Activated gamma-delta T cell treated with anti-CD3 and anti-CD28 coated beads, Interleukin-2, amount 50 U/mL, for 16 hours (primary cell): ENCODE measurements at places on chromosomes 11 and 22.

- no peak for DNase-seq
Measured at GRCh38 chr11:73053964-73054363, 88.2 kb downstream of the FCHSD2 start.

DNA sequence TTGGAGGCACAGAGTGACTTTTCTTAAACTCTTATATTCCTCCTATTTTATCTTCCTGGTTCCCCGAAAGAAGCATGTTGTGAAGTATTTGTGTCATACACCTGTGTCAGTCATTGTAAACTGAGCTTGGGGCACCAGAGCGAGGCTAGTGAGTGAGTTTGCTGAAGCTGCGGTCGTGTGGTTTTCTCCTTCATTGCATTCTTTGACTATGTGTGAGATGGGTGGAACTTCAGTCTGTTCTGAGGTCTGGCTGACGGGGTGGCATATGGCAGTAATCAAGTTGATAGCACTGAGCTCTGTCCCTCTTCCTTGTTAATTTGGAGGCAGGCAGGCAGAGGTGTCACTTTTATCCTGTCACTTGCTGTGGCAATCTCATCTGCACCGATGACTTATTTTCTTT is 4.2 kb downstream of the VPS26B start:
- peak; percentile 24 for DNase-seq

DNA sequence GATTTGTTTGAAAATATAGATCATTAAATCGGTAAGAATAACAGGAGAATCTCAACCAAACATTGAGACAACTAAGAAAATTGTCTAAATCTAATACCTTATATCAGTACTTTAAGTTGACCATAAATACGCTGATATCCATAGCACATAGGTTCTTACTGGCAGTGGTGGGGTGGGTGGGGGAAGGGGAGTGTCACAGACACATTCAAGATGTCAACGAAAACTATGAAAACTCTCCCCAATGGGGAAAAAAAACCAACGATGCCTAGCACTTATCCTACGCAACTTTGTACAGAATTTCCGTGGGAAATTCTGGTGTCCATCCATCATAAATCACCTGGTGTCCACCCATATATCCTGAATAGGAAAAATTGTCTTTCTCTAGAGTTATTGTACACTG is 6.2 kb downstream of the GRAP2 start:
- no peak for DNase-seq

GRCh38 chr11:17526931-17527627 is 17.1 kb downstream of the USH1C start:
- no peak for DNase-seq

DNA sequence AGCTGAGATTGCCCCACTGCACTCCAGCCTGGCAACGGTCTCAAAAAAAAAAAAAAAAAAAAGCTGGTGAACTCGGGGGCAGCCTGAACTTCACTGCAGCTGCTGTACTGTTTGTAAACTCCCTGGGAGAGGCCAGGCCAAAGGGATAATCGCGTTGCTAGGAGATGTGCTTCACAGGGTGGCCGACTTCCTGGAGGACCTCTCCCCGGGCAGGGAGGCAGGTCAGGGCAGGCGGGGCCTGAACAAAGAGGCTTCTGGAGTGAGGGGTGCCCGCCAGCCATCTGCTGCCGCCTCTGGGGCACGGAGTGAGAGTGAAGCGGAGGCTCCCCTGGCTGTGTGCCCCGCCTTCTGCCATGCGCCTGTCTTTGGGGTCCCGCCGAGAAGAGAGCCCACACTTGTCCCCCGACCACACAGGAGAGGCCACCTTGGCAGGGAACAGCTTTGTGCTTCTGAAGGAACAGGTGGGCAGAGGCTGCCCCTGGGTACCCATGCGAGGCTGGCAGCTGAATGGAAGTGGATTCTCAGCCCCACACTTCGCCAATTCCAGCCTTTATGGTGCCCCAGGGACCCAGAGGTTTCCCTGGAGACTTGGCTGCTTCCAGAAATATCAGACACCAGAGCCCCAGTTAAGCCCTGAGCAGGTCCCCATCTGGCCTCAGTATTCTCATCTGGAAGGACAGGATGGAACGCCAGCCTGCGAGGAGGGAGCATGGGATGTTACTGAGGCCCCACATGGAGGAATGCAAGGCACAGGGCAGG is 29.6 kb downstream of the TMEM184B start:
- no peak for DNase-seq
